ENCODE measurements at places on chromosomes 11 and 22. TPM values are rescaled to one million over a fixed set of nuclear protein-coding genes. Genes with fewer than 3 reads are reported as not detected.

The KCNJ1 gene
- total RNA-seq, result not detected

The DKK3 gene
- total RNA-seq, result 270 TPM

The APLNR gene
- total RNA-seq, result 3.1 TPM

The PI4KA gene
- 139 TPM for total RNA-seq

The NOX4 gene
- total RNA-seq, result 53.6 TPM

The TRIM3 gene
- 47.7 TPM for total RNA-seq

The TMPRSS6 gene
- not detected for total RNA-seq

The ANO3 gene
- total RNA-seq, result 0.90 TPM

The NXPE1 gene
- total RNA-seq, result not detected

The ADAMTS15 gene
- 23.9 TPM for total RNA-seq

The ZC3H12C gene
- 20.3 TPM for total RNA-seq

The OR10G7 gene
- not detected for total RNA-seq

The TCIRG1 gene
- total RNA-seq, result 180 TPM

The WNT7B gene
- not detected for total RNA-seq

The STK33 gene
- total RNA-seq, result 5.9 TPM

The MYEOV gene
- total RNA-seq, result 4.8 TPM

The RASL10A gene
- not detected for total RNA-seq

The CATSPER1 gene
- total RNA-seq, result not detected

The POU2AF3 gene
- 4.4 TPM for total RNA-seq

The HBG1 gene
- total RNA-seq, result not detected

The BTBD18 gene
- total RNA-seq, result not detected

The TNNT3 gene
- total RNA-seq, result 5.3 TPM

The EIF3D gene
- total RNA-seq, result 200 TPM

The DCHS1 gene
- 27.8 TPM for total RNA-seq

Measured in tibial nerve (tissue), 4 donors.